CD4-positive, alpha-beta T cell treated with Interleukin-15 for 4 hours (primary cell): ENCODE measurements at places on chromosomes 3 and 15.
A peak's percentile ranks its signal among the peaks of the same experiment; 100 is the strongest.

DNA sequence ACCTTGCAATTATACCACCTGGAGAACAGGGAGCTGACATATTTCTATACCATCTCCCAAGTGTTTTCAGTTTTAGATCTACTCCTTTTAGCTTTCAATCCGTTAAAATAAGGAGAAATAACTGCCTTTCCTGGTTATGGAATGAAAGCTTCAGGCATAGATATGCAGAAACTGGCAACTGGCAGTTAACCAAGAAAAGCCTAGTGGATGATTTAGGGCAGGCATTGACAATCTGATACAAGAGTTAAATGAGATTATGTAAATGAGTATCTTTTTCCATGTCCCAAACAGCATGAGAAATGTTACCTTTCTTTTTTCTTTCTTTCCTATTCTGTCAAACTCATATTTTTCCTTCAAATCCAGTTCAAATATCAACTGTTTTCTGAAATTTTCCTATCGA lies 689.1 kb upstream of the DPPA4 start:
- DNase-seq: no peak

- DNase-seq: no peak
Observed at GRCh38 chr15:31522028-31522427, 195.4 kb downstream of the KLF13 start.

- DNase-seq: no peak
Observed at GRCh38 chr15:86526938-86527690, 447.4 kb downstream of the AGBL1 start.

GRCh38 chr3:54968546-54969172 lies 40.8 kb upstream of the LRTM1 start:
- no peak for DNase-seq

GRCh38 chr15:41565702-41566101 lies 6.7 kb downstream of the TYRO3 start:
- no peak for DNase-seq

GRCh38 chr15:41575282-41575681 lies 16.3 kb downstream of the TYRO3 start:
- no peak for DNase-seq

- DNase-seq: no peak
Observed at GRCh38 chr15:74408385-74408784, 25.4 kb downstream of the SEMA7A start.

DNA sequence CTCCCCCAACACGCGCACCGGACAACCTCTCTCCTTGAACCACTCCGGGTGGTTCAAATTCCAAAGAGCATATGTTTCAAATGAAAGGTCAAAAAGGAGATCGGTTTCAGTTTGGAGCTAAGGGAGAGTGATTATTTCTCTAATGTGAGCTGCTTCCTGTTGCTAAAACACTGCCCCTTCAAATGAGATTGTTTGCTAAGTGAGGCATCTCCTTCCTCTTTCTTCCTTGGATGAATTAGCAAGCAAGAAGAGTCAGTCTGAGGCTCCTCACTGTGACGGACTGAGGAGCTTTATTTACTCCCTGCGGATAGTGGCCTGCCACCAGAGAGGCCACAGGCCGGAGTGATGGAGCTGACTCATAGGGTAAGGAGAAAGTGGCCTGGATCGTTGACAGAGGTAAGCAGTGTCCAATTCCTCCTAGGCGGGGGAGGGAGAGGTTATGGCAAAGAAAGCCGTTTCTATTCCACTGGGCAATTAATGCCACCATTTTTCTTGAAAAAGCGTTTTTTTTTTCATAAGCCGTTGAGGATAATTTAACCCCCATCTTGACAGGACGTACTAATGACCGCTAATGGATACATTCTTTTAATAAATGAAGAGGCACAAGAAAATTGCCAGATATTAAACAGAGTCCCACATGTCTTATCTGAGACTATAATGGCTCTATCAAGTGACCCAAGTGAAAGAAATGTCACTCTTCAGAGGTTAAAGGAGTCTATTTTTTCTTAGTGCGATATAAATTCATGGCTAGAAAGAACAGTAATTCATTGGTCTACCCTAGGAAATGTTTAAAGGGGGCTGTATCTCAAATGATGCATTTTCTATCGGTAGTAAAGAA lies 167.0 kb upstream of the ANKRD28 start:
- DNase-seq: no peak

- DNase-seq: no peak
Observed at GRCh38 chr3:107065094-107065861, 312.0 kb upstream of the CCDC54 start.

GRCh38 chr3:61699622-61700021 lies 138.3 kb downstream of the PTPRG start:
- DNase-seq: no peak

DNA sequence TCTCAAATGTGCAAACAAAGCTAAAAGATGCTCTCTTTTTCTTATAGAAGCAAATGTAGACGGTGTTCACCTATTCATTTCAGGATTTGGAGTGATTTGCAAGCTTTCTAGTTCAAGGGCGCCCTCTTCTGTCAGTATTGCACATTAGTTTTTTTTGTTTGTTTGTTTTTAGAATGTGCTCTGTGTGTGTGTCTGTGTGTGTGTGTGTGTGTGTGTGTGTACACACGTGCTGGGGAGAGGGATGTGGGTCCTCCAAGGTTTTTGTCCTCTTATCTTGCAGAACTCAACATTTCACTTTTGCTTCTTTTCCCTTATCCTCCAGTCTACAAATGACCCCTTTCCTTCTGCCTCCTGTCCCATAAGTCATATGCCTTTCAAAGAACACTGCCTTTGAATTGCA lies 23.5 kb downstream of the DNAH1 start:
- DNase-seq: peak; percentile 81

- no peak for DNase-seq
Observed at GRCh38 chr3:15635121-15635661, 33.6 kb downstream of the BTD start.

DNA sequence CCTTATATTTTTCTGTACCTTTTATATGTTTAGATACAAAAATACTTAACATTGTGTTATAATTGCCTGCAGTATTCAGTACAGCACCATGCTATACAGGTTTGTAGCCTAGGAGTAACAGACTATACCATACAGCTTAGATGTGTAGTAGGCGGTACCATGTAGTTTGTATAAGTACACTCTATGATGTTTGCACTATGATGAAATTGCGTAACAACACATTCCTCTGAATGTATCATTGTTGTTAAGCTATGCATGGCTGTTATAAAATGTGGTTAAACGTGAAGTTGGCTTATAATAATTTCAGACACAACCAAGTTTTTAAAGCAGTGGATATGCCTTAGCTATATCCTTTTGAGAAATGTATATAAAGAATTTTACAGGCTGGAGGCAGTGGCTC lies 328.3 kb downstream of the PLCL2 start:
- DNase-seq: no peak

- no peak for DNase-seq
Observed at GRCh38 chr15:99955181-99955525, 221.9 kb upstream of the LYSMD4 start.

DNA sequence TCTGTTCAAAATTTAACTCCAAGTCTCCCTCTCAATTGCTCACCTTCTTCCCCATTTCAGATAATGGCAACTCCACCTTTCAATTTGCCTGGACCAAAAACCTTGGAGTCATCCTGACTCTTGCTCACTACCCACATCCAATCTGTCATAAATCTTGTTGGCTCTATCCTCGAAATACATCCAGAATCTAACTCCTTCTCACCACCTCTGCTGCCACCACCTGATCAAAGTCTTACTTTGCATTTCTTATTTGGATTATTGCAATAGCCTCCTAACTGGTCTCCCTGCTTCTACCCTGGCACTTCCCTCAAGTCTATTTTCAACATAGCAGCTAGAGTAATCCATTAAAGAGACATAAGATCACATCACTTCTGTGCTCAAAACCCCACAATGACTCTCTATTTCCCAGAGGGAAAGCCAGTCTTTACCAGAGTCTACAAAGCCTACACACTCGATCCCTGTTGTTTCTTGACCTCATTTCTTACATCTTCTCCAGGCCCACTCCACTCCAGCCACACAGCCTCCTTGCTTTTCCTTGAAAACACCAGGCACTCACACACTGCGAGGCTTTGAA lies 86.6 kb downstream of the GPR156 start:
- DNase-seq: no peak

GRCh38 chr3:129022114-129023007 lies 21.3 kb downstream of the EFCC1 start:
- no peak for DNase-seq

DNA sequence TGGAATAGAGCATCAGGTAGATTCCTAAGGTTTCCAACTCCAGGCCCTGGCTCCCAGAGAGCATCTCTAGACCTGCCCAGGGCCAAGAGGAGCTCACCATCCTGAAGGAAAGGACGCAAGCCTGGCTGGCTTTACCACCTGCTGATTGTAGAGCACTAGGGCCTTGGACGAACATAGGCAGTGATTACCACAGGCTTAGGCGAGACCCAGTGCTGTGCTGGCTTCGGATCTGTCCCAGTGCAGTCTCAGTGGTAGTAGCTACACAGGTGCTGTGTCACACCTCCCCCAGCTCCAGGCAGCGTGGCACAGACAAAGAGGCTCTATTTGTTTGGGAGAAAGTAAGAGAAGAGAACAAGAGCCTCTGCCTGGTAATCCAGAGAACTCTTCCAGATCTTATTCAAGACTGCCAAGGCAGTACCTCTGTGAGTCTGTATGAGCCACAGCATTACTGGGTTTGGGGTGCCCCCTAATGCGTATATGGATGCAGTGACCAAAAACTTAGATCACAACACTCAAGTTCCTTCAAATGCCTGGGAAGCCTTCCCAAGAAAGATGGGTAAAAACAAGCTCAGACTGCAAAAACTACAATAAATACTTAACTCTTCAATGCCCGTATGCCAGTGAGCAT lies 25.4 kb downstream of the ISG20 start:
- DNase-seq: peak; percentile 68

GRCh38 chr3:138861798-138862197 lies 27.1 kb upstream of the PIK3CB start:
- DNase-seq: no peak

DNA sequence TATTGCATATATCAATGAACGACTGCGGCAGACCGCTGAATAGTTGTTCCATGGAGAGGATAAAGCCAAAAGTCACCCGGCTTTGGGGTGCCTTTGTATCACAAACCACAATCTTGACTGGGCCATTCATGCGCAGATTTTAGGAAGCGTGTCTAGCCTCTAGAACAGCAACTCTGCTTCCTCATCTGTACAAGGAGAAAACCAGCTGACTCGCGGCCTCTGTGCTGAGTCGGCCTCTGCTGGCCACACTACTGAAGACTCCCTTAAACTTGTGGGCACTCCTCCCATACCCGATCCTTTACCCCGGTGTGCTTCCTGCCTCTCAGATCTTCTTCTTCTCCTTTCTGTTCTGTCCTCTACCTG lies 872 bp downstream of the DLEC1 start:
- peak; percentile 81 for DNase-seq

GRCh38 chr3:194574639-194575483 lies 58.4 kb downstream of the TMEM44 start:
- DNase-seq: no peak

GRCh38 chr3:116743062-116743461 lies 33.5 kb downstream of the TUSC7 start:
- no peak for DNase-seq

GRCh38 chr15:65916664-65917406 lies 47.5 kb downstream of the RAB11A start:
- peak; percentile 16 for DNase-seq

GRCh38 chr3:110588906-110589305 lies 482.7 kb upstream of the NECTIN3 start:
- no peak for DNase-seq

- no peak for DNase-seq
Observed at GRCh38 chr3:176351408-176351807, 845.9 kb downstream of the TBL1XR1 start.

GRCh38 chr3:177725165-177725564 lies 527.9 kb upstream of the TBL1XR1 start:
- no peak for DNase-seq

DNA sequence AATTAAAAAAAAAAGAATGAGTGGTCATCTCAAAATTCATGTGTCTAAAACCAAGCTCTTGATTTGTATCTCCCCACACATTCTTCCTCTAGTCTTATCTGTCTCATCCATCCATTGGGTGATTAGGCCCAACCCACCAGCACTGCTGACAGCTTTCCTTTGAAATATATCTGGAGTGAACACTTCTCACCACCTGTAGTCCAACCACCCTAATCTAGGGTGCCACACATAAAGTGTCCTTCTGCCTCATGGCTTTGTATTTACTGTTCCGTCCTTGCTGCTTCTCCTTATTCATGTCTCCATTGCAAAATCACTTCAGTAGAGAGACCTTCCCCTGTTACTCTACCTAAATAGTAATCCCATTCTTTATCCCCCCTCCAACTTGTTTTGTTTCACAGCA lies 82.4 kb upstream of the PTX3 start:
- no peak for DNase-seq

GRCh38 chr3:181941250-181941649 lies 229.5 kb downstream of the SOX2 start:
- DNase-seq: no peak

DNA sequence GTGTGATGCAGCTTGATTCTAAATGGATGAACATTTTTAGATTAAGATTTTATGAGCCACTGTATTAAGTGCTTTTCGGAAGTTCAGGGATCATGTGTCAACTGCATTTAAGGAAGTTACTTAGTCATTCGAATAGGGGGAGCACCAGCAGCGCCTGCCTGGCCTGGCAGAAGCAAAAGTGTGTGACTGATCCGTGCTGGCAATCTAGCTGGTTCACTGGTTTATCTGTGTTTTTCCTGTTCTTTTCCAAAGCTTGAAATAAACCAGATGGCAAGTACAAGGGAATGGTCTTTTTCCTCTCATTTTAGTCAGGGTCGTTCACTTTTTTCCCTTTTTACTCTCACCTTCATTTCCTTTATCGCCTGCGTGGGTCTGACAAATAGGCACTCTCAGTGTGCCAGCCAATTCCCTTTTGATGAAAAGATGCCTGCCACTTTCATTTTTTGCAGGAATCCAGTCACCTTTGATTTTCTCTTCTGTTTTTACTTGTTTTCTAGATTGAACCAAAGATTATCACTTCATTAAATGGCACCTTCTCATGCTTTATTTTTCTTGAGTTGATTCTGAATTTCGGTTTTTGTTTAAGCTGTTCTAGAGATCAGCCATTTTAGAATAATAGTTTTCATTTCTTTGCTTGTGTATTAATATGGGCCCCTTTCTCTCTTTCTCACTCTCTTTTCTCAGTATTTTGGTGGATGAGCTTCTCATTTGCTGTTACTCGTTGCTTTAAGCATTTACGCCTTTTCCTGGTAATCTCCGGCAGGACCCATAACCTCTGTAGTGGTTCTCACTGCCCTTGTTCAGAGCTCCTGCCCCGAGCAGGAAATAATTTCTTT lies 2.8 kb downstream of the ABHD2 start:
- DNase-seq: peak; percentile 59

DNA sequence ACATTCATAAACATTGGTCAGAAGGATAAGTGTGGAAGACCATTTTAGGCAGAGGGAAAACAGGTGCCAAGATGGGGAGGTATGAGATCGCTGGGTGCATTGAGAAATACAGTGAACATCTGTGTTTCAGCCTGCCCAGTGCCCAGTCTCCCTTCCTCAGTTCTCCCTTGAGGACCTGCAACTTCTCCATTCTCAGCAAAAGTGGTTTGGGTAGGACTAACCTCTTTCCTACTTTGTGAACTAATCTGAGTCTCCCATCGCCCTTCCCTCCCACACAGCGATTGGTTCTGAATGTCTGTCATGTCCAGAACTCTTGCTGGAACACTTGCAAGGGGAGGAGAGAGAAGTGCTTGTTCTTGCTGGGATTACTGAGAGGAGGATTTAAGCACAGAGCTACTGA lies 10.9 kb upstream of the CCNL1 start:
- no peak for DNase-seq

GRCh38 chr15:38650384-38650783 lies 85.8 kb upstream of the RASGRP1 start:
- DNase-seq: no peak
